NCI-H510A treated with DMSO at 0.1 percent for 48 hours (cell line): ENCODE measurements at places on chromosomes 2 and 18.

DNA sequence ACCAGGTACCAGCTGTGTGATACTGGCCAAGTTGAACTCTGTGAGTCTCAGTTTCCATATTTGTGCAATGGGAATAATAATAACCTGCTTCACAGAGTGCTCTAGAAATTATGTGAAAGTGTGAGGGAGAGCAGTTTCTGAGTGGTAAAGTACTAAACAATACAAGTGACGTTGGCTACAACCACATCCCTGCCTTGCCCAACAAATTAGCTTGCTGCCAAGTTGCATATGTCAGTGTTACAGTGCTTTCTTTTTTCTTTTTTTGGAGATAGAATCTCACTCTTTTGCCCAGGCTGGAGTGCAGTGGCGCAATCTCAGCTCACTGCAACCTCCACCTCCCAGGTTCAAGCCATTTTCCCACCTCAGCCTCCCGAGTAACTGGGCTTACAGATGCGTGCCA lies 533.6 kb upstream of the MEX3C start:
- no peak for DNase-seq

DNA sequence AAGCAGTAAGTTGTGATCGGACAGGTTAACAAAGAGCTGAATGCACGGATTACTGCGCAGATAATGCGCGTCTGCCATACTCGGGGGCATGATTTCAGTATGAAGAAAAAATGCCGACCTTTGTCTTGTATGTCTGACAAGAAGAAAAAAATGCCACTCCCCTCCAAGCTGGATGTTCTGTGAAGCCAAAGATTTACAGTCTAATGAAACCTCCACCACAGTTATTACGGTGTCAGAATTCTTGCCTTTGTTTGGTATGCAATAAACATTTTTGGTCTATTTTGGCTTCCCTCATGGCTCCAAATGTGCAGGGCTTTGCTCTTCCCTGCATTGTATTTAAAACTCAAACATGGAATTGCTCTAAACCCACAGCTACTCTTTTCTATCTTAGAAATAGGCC lies 72.2 kb upstream of the THUMPD2 start:
- no peak for DNase-seq

GRCh38 chr2:191783416-191783815 lies 63.5 kb downstream of the CAVIN2 start:
- no peak for DNase-seq

DNA sequence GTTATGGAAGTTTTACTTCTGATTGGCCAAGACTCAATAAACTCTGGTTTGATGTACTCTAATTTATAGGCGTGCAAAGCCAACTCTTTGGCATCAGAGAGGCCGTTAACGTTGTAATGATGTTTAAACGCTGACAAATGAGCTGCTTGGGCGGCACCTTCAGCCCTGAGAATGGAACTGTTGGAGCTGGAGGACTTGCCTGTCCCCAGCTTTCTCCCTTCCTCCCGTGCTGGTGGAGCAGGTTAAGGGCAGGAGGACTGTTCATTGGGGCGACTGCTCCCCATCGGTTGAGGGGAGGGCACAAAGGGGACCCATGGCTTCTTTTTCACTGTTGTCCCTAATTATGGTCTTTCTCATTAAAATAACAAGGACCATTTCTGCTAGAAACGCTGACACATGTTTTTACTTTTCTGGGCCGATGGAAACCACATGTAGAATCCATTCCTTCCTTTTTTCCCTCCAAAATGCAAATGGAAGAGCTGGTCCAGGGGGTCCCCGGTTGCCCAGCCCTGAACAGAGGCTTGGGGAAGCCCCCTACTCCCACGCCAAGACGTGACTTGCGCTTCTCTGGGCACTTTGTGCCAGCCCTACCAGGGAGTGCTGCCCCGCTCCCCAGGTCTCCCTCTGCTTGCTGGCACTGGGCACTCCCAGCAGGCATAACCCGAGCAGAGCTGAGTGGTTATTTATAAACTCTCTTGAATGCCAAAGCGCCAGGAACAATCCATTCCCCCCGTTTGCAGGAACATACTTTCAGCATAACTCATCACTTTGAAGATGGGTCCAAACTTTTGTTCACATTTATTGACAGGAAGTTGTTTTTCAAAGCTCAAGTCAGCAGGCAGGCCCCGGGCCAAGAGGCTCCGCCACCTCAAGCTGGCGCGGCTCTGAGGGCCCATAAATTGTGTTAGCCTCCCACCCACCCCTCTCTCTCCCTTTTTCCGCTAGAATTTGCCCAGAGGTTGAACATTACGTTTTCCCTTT lies 170.1 kb downstream of the ASB1 start:
- no peak for DNase-seq

- DNase-seq, result no peak
Observed at GRCh38 chr2:20559277-20559676, 91.6 kb downstream of the HS1BP3 start.

- DNase-seq, result no peak
Observed at GRCh38 chr18:2894841-2895370, 48.1 kb downstream of the EMILIN2 start.

DNA sequence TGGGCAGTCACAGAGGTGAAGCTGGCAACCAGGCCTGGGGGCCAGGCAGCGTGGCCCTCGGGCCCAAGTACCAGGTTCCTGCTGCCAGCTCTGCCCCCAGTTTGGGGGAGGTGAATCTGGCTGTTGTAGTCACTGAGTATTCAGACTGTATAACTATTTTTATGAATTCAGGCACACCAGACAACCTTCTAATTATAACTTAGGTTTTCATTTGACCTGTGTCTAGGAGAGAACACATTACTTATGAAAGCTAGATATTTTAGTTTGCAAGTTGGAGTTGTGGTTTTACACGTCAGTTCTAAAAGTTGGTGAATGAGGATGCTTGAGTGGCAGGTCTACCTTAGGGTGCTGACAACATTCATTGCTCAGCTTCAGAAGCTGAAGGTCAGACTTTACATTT lies 71.7 kb downstream of the LIMS1 start:
- DNase-seq, result no peak

DNA sequence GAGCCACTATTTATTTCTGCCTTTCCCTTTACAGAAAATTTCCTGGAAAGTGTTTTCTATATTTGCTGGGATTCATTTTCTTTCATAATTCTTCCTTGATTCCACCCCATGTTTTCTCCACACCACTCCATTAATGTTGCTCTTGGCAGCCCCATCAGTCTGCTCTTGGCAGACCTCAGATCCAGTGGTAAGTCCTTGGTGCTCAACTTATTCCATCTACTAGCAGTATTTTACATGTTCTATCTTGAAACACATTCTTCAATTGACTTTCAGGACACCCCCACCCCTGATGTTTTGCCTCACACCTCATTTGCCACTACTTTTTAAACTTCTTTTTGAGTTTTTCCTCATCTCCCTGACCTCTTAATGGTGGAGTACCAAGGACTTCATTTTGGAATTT lies 65.0 kb downstream of the HNMT start:
- DNase-seq, result no peak

GRCh38 chr2:128272601-128273468 lies 45.8 kb downstream of the HS6ST1 start:
- DNase-seq, result no peak

GRCh38 chr2:131067465-131068125 lies 25.7 kb downstream of the FAM168B start:
- DNase-seq, result no peak

DNA sequence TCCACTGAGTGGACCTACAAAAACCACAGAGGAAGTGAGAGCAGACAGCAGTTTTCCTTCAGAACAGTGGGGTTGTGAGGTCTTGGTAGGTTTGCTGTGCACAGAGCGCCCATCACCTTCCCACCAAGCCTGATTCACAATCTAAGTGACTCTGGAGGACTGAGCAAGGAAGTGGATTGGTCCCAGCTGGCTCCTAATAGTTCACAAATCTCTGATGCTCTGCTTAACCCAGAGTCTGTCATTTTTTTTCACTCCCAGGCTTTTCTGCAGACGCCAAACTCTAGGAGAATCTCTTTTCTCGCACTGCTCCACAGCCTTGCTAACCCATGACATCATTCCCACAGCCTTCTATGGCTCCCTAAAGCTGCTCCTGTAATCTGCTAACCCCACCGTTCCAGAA lies 280.4 kb downstream of the C1D start:
- no peak for DNase-seq

DNA sequence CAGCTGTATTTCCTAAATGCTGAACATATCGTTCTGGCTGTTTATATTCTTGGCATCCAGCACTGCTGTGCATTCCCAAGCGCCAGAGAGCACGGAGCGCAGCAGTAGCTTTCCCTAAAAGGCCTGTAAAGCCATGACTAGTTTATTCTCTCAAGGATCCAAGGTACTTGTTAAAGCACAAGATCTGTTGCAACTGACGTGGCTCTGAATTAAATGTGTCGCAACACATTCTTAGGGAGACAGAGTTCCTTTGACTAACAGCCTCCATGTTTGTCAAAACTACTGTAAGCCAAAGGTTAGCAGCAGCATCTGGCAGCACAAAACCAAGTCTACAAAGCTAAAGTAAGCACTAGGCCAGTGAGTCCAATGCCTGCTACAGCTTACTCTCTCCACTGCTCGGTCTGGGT lies 188.6 kb upstream of the FN1 start:
- no peak for DNase-seq

GRCh38 chr18:68406761-68407160 lies 308.1 kb downstream of the TMX3 start:
- DNase-seq, result no peak
